ENCODE measurements at places on chromosomes 7 and 10.
A peak's percentile ranks its signal among the peaks of the same experiment; 100 is the strongest.

GRCh38 chr7:10727636-10728035 is 246.0 kb upstream of the PHF14 start:
- no peak for DNase-seq

- peak; percentile 16 for DNase-seq
Measured at GRCh38 chr10:32713560-32713959, 244.5 kb downstream of the ITGB1 start.

- DNase-seq, result no peak
Measured at GRCh38 chr7:111914291-111914690, 291.9 kb downstream of the DOCK4 start.

- DNase-seq, result no peak
Measured at GRCh38 chr10:48332166-48332870, 25.8 kb downstream of the MAPK8 start.

- no peak for DNase-seq
Measured at GRCh38 chr10:3774814-3775695, 10.0 kb downstream of the KLF6 start.

DNA sequence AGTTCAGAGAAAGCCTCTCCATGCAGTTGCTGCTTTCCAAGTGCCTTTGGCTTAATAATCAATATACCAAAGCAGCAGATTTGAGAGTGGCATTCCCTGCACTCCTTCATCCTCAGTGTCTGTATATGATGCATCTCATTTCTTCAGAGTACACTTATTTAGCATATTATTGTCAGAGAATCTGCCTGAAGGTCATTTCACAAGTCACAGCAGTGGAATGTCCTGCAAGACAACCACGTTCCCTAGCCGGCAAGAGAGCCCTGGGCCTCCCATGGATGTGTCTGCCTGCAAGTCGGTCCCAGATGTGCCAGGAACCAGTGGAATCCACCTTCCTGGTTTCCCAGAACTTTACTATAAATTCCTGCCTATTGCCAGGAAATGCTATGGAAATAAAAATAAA is 289.4 kb upstream of the IGFBP3 start:
- no peak for DNase-seq

DNA sequence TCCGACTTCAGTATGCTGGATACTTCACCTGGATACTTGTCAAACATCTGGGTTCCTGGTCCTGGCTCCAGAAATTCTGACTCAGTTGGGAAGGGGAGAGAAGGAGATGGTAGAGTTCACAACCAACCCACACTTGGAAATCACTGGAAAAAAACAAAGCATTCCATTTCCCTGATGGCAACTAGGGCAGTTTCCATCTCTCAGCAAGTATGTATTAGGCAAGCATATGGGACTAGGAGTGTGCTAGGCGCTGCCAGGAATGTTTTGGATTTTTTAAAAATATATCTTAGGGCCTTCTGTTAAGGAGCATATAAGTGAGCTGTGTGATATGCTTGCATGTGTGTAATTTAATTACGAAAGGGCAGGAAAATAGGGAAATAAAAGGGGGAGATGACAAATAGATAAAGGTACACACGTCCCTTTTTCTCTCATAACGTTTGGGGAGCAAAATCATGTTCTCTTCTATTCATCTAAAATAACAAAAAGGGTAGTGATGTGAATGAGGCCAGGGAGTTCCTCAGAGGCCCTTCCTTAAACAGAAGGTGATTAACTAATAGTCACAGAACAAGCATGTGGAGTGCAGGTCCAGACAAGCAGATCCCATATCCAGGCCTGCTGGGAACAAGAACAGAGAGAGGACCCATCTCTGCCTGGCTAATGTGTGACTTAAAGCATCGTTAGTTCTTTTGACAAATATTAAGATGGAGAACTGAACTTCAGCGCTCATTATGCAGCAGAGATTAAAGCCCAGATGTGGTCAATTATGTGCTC is 64.5 kb upstream of the NFE2L3 start:
- DNase-seq, result no peak

DNA sequence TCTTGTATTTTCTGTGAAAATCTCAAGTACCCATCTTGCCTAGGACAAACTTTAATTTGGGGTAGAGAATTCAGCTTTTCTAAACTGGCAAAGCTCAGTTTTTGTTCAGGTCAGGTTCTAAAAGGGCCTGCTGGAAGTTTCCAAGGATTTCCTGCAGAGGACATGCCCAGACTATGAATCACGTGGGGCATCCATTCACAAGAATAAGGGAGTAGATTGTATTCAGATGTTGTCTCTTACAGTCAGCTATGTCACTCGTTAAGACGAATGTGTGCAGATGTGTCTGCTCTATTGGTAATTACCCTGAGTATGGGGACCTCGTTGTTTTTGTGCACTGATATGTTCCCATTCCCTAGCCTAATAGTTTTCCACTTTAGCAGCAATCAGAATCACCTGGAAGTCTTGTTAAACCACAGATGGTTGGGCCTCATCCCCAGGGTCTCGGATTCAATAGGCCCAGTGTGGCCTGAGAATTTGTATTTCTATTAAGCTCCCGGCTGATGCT is 81.0 kb upstream of the ITPRID1 start:
- DNase-seq, result no peak

GRCh38 chr7:146206270-146206669 is 89.7 kb downstream of the CNTNAP2 start:
- DNase-seq, result no peak

DNA sequence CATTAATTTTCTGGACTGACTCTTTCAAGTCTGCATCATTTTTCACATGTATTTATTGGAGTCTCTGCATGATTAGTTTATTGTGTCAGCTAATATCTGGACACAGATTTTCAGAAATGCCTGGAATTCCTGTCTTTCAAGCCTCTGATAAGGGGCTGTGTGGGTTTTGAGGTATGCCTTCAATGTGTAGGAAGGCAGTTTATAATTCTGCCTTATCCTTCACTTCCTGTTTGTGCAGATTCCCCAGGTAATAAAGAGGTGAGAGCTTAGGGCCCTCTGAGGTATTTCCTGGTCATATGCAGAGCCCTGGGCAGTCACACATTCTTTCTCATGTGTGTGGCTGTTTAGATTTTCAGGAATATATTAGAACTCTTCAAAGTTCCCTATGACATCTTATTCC is 79.4 kb upstream of the PRKCQ start:
- DNase-seq, result no peak

DNA sequence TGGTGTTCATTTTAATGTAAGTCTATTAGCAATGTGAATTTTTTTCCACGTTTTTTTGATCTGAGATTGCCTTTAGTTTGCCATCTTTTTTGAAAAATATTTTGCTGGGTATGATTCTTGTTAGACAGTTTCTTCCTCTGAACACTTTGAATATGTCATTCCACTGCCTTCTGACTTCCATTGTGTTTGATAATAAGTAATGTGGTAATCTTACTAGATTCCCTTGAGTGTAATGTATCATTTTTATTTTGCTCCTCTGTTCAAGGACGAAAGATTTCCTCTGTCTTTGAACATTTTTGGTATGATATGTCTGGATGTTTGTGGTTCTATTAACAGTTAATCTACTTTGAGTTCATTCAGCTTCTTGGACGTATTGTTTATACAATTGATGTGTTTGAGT is 371.4 kb downstream of the SUGCT start:
- no peak for DNase-seq

DNA sequence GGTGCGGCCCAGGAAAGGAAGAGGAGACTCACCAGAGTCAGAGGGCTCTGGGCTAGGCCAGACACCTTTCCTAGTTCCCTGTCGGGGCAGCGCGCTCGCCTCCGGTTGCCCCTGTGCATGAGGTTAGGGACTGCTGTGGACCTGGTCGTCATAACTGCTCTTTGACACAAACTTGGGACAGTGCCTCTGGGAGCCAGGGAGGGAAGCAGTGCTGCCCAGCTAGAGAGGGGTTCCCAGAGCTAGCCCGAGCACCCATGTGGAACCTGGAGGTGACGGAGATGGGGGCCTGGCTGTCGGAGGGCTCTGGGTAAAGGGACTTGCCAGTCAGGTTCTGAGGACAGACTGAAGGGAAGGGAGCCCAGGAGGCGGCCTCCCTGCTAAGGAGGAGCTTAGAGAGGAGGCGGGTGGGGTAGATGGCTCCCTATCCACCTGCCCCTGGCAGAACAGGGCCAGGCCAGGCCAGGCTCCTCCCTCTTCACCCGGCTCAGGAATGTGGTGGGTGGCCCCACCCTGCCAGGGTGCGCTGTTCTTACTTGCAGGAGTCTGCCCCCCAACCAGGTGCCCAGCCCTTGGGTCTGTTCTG is 29.7 kb downstream of the AGAP3 start:
- DNase-seq, result no peak

GRCh38 chr7:24038993-24039392 is 245.0 kb upstream of the NPY start:
- no peak for DNase-seq

DNA sequence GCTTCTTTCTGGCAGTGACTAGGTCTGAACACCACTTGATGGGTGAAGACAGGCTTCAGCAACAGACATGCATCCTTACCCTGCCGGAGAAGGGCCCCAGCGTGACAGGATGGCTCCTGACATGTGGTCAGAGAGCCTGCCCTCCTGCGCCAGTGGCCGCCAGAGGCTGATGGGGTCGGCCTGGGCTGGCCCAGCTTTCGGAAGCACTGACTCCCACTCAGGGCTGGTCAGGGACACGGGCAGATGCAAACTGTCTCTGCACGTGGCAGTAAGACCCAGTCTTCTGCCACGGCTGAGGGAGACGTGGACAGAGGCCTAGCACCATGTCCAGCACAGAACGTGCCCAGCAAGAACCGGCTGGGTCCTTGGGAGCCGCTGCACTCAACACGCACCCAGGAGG is 10.2 kb downstream of the TUBGCP2 start:
- DNase-seq, result no peak

- no peak for DNase-seq
Measured at GRCh38 chr7:158458096-158458495, 129.5 kb downstream of the PTPRN2 start.

GRCh38 chr7:106841896-106842390 is 23.1 kb upstream of the PIK3CG start:
- DNase-seq, result no peak

- DNase-seq, result peak; percentile 8
Measured at GRCh38 chr10:95655571-95656290, 780 bp downstream of the ALDH18A1 start.

DNA sequence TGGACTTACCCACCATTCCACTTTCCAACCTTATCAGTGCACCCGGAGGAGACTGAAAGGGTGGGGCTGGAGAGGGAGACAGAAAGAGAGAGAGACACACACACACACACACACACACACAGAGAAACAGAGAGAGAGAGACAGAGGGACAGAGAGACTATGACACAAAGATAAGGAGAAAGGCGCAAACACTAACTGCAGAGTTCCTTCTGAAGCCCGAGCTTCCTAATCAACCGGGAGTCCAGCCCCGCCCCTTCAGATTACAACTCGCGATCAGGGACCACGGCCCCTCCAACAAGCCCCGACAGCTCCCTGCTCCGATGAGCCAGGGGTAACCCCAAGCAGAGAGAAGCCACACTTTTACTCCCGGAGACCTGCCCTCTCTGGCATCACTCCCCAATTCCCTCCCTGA is 499 bp downstream of the GAL3ST4 start:
- no peak for DNase-seq

GRCh38 chr10:97647556-97647955 is 7.1 kb downstream of the PI4K2A start:
- DNase-seq, result no peak

DNA sequence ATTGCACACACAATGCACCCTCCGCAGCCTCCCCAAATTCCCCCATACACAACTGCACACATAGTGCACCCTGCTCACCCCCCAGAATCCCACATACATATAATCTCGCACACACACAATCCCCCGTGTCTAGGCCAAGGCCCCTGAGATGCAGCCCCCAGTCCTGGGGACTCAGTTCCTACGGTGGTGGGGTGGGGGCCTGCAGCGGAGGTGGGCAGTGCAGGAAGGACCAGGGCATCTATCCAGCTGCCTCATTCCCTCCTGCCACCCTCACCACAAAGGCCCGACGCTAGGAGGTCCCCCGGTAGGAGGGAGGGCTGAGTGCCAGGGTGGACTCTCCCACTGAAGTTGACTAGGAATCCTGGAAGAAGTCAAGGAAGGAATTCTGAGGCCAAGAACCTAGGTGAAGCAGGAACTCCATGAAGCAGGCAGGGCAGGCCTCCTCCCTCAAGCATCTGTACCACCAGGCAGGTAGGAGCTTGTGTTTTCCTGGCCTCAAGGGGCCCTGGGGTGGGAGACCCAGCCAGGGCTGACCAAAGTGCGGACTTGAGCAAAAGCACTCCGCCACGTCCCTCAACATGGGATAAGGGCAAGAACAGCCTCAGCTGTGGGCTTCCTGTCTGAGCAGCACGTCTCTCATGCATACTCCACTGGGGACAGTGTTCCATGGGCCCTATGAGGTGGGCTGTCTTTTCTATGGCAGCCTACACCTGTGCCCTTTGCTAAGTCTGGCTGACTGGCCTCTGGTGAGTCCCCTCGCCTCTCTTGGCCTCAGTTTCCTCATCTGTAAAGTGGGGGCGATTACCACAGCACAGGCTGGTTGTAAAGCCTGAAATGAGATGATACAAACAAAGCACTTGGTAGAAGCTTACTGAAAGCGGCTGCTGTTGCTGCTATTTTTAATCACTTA is 145.7 kb downstream of the MAPK8 start:
- DNase-seq, result no peak

GRCh38 chr10:27252267-27253000 is 11.8 kb upstream of the ACBD5 start:
- peak; percentile 65 for DNase-seq

DNA sequence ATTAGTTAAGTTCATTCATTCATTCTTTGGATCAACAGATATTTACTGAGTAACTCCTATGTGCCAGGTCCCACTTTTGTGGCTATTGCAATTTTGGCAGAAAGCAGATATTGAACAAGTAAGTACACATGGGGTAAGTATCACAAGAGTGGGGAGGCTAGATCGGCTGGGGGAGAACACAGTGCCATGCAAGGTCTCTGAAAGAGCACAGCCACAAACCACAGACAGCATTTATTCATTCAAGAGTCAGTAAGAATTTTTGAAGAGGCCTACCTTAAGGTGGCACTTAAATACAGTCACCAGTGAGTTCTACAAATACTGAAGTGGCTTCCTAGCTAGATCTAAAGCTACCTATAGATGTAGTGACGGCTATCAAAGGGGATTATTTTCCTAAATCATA is 304.2 kb downstream of the RNLS start:
- no peak for DNase-seq

DNA sequence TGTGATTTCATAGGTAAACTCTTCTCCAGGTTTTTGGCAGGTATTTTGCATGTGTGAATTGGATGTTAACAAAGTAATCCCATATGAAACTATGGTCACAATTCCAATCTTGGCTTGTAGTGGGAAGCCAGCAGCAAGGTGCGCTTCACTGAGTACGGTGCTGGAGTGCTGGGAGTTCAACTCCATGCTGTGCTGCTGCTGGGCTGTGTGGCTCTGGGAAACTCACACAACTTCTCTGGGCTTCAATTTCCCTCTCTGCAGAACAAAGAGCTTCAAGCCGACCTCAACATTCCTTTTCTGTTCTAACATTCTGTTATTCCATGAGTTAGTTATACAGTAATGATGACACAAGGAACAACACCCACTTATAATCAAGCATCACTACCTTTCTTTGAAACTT is 18.2 kb upstream of the PITRM1 start:
- no peak for DNase-seq
